ENCODE measurements at places on chromosomes 5 and 9.
A peak's percentile ranks its signal among the peaks of the same experiment; 100 is the strongest.

DNA sequence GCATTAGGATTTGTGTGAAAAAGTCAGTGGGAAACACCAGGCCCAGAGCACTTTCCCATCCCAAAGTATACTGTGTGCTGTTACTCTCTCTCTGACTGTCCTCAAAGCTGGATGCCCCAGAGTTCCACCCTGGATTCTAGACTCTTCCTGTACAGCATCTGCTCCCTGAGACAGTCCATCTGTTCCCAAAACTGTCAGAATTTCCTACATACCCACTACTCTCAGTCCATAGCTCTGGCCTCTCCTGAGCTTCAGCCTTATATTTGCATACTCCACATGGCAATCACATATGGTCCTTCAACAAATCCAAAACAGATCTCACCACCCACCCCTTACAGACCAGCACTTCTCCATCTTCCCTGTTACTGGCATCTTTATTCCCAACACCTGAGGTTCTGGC lies 9.5 kb downstream of the ELP1 start:
- DNase-seq: no peak

DNA sequence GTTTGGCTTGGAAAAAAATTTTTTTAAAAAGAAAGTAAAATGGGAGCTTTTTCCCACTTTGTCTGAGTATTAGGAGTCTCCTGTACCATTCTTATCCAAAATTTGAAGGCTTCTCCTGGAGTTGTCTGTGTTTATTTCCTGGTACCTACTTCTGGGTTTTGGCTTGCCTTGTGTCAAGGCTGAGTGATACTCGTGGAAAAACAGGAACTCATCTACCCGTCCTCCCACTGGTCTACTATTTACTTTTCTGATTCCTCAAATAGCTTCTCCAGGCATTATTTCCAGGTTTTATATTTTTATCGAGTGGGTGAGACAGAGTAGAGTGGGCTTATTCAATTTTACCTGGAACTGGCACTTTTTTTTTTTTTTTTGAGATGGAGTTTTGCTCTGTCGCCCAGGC lies 99.4 kb downstream of the RMI1 start:
- no peak for DNase-seq

DNA sequence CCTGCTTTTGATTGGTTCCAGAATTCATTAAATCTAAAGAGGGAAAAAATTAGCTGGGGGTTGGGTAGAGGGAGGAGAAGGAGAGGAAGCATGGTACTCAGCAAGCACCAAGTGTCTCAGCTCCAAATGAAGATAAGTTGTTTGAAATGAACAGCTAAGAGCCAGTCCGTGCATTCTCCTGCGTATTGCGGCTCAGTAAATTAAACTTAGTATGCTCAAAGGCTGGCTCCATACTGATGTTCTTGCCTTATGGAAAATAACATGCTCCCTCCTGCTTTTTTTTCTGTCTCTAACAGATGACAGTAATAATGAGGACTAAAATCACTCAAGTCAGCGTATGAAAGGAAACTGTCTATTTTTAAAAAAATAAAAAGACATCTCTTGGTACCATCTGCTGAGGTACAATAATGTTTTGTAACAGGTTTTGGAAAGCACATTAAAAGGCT lies 161.0 kb downstream of the SPATA31D1 start:
- DNase-seq: no peak

DNA sequence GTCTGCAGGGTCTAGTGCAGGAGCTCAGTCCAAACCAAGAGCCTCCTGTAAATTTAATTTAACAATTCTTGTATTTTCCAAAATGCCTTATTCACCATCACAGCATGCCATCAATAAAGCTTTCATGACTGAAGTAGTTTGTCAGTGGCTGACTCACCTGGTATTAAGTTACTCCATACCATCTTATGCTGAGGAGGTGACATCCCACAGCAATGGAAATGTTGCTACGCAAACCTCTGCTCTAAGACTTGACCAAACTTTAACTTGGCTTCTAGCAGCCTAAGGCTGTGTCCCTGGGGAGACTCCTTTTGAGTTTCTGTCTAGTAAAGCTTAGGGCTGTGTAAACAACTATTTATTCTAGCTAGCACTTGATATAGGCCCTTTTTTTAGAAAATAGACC lies 1231.3 kb upstream of the CDH18 start:
- no peak for DNase-seq

GRCh38 chr5:140554454-140554853 lies 2.8 kb downstream of the SRA1 start:
- DNase-seq: no peak

GRCh38 chr9:110837401-110838005 lies 168.9 kb downstream of the MUSK start:
- no peak for DNase-seq

- no peak for DNase-seq
Measured at GRCh38 chr5:62257020-62257367, 49.0 kb upstream of the KIF2A start.

- DNase-seq: no peak
Measured at GRCh38 chr5:176529741-176530141, 7.5 kb downstream of the RNF44 start.

- no peak for DNase-seq
Measured at GRCh38 chr9:132879457-132880323, 992 bp downstream of the SPACA9 start.

GRCh38 chr5:151196556-151197290 lies 27.2 kb downstream of the CCDC69 start:
- DNase-seq: no peak

GRCh38 chr5:67063791-67064190 lies 132.8 kb downstream of the CD180 start:
- DNase-seq: no peak

- no peak for DNase-seq
Measured at GRCh38 chr5:134091626-134092121, 22.8 kb upstream of the TCF7 start.

GRCh38 chr5:161547738-161548486 lies 1.4 kb upstream of the GABRB2 start:
- no peak for DNase-seq

DNA sequence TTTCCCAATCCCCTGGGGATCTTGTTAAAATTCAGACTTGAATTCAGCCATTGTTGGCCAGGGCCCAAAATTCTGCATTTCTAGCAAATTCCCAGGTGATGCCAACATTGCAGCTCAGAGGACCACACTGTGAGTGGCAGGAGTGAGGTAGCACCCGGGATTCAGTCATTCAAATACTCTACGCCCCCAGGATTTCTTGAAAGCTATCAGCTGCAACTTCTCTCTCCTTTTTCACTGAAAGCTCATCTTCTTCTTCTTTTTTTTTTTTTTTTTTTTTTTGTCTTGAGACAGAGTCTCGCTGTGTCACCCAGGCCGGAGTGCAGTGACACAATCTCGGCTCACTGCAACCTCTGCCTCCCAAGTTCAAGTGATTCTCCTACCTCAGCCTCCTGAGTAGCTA lies 19.3 kb upstream of the ANKH start:
- no peak for DNase-seq

GRCh38 chr5:180332051-180332517 lies 21.1 kb downstream of the GFPT2 start:
- no peak for DNase-seq

GRCh38 chr9:112249277-112249676 lies 74.2 kb upstream of the SUSD1 start:
- DNase-seq: no peak

DNA sequence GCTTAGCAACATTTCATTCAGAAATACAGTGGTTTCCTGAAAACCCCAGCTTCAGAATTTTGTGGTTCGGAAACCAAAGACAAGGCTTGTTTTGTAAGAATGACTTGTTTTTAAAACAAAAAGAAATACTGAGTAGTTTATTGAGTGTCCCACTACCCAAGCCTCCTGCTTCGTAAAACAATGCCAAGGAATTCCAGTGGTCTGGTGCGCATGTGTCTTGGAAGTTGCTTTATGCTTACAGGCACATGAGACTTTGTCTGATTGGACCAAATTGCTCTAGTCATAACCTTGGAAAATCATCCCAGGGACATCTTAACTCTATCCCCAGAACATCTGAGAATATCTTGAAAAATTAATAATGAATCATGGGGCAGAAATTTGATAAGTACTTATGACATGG lies 77.1 kb upstream of the FST start:
- no peak for DNase-seq

GRCh38 chr5:133340822-133341221 lies 271.5 kb downstream of the FSTL4 start:
- DNase-seq: no peak

DNA sequence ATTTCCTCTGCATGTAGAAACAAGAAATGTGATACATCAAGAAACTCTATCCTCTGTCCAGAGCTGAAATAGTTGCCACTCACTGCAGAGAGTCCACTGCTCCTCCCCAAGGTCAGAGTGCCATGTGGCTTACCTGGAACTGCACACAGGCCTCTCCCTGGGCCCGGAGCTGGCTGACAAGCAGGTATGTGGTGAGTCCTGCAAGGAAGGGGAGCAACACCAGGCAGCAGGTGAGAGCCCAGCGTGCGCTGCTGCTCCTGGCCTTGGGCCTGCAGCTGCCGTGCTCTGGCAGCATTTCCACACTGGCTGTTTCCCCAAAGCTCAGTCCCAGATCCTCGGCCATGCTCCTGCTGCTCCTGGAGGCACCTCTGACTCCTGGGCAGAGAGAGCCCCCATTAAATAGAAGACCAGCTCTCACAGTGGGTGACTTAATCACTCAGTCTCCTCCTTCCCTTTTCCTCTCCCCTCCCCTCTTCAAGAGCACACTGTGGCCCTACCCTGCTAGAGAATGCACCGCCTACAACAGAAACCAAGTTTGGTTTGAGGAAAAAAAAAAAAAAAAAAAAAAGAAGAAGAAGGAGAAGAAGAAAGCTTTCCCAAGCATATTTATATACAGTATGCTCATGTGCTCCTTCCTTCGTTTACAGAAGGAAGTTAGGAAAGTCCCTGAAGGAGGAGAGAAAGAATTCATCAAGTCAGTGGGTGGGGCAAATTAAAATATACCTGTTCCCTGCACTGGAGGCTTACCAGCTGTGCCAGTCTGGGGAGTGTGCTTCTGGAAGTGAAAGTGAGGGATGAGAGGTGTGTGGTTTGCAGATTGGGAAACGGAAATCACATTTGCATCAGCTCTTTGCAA lies at the start of gene TNFSF15:
Gene TNFSF15, minus strand, starts transcription at position 370 of the 856 bp plus-strand sequence. Its CDS starts 27 bp downstream, at position 343.
- DNase-seq: peak; percentile 39

DNA sequence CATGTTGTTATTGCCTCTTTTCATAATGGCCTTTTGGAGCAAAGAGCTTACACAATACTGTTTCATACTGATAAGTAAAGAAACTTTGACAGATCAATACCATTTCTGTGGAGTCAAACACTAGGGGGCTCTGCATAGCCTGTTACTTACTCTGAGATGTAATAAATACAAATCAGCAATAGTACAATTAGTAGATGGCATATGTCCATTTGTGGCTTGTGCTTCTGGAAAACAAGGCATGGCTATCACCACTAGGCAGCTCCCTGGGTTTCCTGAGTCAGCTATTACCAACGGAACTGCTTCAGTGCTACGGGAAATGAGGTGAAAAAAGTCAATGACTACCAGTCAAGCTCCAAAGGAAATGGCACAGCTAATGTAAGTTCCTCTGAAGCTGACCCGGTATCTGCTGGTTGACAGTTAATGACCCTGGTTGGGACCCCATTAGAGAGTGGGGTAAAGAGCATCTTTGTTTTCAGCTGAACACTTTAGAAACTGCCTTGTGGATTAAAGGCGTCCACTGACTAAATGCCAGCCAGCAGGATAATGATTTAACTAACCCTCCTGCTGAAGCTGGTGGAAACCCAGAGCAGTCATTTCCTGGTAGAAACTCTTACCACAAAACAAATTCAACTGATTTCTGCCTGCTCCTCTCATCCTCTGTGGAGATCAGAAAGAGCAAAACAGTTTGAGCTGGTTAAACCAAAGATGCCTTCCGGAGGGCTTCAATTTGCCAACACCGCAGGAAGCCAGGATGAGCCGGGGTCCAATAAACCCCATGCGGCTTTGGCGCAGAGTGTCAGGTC lies 69.0 kb upstream of the FAM169A start:
- peak; percentile 28 for DNase-seq

DNA sequence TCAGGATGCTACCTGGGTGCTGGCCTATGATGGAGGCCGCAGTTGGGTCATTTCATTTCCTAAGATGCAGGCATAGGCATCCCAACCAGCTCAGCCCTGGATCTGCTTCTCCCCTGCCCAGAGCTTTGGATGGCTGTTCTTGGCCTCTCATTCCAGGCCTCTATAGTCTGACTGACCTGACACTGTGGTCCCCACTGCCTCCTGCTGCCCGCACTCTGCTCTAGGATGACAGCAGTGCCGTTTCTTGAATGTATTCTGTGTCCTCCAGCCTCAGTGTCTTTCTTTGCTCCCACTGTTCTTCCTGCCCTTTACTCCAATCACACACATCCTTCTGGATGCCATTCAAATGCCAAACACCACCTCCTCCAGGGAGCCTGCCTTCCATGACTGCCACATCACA lies 235.7 kb downstream of the HSPA4 start:
- peak; percentile 38 for DNase-seq

GRCh38 chr5:168679515-168679920 lies 100.3 kb upstream of the PANK3 start:
- DNase-seq: peak; percentile 61

DNA sequence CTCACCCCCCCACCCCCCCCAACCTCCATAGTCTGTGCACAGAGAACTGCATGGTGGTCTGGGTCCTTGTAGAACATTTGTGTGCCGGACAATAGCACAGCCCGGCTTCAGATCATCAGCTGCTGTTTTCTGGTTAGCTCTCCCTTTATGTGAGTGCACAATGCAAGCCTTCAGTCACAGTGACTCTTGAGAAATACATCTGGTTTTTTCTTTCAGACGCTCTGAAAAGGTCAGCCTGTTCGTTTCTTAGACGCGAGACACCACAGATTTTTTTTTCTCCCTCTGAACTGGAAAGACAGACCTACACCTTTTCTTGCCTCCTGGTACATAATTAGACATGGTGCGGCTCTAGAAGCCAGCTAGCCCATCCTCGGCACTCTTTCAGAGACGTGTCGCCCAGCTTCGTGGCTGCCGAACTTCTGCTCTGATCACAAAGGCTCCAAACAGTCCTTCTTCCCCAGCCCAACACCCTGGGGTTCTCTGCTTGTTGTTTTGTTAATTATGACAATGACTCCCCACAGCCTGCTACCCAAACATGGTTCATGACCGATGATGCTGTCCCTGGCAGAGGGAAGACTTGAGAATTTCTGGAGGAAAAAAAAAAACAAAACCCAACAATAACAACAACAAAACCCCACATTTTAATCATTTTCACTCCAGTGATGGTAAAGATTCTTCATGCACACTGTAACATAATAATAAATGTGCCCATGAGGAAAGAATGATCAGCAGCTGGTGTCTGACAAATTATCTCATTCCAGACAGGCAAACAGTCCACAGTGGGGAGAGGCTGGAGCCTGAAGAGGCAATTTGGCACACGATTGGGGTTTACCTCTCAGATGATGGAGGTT lies 241.4 kb upstream of the ZNF462 start:
- DNase-seq: no peak

GRCh38 chr5:62974623-62975022 lies 396.0 kb downstream of the LRRC70 start:
- DNase-seq: no peak

DNA sequence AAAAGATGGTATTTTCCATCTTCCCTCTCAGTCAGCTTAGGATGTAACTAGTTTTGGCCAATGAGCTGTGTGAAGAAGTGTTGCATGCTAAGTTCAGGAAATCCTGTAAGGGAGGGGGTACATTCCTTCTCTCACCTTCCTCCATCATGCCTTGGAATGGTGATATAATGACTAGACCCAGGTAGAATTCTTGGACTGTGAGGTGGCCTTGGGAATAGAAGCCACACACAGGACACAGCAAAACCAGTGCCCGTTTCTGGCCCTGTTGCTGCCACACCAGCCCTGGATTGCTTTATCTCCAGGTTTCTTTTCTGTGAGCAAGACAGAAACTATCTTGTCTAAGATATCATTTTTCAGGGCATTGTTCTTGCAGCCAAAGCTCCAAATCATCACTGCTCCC lies 10.5 kb upstream of the ZNF354A start:
- no peak for DNase-seq
